Activated B cell treated with CpG ODN at 0.5 μM for 24 hours (primary cell): ENCODE measurements at places on chromosomes 7 and 10.

- no peak for DNase-seq
Observed at GRCh38 chr10:112950714-112951358, 789 bp downstream of the TCF7L2 start.

DNA sequence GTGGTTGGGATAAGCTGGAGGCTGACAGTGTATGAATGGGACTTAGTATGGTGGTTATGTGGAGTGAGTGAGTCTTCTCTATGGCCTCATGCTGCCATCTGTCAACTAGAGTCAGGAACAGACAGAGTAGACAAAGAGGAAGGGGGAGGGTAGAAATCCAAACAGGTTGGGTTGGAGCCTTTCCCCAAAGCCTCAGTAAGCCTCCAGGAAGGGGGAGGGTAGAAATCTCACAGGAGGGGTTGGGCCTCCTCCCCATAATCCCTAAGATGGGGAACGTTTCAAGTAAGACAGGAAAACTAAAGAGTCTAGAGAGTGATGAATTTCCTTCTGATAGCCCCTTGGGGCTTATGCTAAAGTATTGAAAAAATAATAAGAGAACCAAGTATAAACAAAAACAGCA lies 2.0 kb upstream of the AKR1B15 start:
- DNase-seq = no peak

DNA sequence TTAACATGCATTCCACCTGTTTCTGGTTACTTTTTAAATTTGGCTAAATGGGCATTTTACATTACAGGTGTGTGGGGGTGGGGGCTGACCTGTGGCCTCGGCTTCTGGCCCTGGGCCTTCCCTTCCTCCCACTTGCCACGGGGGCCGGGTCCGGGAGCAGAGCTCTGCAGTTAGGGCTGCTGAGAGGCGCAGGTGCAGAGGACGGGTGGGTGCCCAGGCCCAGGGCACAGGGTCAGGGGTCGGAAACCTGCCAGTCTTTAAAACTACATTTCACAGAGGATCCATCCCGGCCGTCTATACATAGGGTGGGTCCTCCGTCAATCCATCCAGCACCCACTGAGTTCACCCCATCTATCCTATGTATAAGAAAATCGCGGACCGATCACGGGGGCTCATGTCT lies 106.5 kb upstream of the INSIG1 start:
- DNase-seq = no peak

DNA sequence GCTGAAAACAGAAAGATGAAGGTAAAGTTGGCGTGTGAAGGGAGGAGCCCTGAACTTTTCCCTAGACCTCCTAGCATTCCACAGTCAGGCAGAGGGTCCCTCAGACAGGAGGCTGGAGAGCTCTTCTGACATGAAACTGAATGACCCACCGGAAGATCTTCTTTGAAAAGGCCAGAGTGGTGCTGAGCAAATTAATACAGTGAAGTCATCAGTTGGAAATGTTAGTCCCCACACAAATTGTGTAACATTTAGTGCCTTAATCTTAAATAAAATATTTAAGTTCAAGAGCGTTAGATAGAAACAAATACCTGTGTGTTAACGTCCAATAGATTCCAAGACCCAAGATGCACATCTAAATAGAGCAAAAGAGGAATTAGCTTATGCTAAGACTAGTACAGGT lies 49.0 kb upstream of the WNT16 start:
- DNase-seq = no peak

GRCh38 chr7:86366946-86367345 lies 276.8 kb upstream of the GRM3 start:
- DNase-seq = no peak

DNA sequence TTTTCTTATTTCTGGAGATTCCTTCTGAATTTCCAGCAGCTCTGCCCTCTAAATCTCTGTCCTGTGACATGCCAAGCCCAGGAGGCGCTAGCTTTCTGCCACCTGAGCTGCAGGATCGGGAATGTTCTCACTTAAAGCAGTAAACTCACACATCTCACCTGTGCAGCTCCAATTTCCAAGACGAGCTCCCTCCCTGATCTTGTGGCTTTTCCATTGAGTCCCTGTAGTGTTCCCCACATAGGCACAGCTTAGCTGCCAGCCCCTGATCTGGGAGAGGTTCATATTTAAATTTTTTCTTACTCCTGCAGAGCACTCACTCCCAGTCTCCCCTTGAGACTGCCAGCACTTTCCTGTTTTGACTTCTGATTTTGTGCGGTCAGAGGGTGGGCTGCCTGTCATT lies 479.3 kb downstream of the GLRX3 start:
- DNase-seq = no peak

DNA sequence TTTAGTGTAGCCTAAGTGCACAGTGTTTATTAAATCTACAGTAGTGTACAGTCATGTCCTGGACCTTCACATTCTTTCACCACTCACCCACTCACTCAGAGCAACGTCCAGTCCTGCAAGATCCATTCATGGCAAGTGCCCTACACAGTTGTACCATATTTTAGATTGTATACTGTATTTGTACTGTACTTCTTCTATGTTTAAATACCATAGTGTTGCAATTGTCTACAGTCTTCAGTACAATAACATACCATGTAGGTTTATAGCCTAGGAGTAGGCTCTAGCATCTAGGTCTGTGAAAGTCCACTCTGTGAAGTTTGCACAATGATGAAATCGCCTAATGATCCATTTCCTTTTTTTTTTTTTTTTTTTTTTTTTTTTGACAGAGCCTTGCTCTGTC lies 12.0 kb downstream of the EEPD1 start:
- DNase-seq = no peak
